Posterior cingulate gyrus (tissue), 11 donors: ENCODE measurements at places on chromosomes 4 and X.

DNA sequence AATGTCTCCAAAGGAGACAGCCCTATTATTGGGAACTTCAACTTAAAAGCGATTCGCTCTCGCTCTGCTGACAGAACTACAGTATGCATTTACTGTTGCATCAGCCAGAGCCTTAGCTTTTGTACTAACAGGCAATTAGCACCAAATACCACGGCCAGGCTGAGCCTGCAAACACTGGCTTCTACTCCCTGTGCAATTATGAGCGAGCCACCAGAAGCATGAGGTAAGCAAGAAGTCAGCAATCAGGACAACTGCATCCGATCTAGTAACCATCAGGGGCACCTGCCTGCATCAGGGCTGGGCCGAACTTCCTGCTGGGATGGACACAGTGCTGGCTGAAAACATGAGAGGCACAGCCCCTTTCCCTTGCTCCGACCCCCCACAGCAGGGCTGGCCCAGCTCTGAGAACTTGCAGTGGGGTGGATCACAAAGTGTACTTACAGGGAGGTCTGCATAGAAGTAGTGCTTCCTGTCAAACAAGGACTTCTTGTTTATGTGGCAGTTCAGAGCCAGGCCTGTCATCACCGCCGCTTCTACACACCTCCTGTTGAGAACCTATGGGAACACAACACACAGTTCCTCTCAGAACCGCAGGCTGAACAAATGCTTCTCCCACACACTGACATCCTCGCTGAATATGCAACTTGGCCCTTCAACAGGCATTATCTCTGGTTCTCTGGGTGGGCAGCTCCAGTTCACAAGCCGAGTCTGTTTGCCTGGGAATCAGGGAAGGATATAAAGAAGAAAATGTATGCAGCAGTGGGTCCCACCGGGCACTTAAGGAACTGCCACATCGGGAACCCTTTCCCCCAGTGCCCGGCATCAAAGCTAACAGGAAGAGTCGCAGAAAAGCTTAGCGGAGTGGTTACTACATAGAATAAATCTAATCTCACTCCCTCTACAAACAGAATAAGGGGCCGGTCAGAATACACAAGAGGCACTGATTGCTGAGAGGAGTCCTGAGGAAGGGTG is 41.5 kb downstream of the GATB start:
- DNase-seq: no peak

DNA sequence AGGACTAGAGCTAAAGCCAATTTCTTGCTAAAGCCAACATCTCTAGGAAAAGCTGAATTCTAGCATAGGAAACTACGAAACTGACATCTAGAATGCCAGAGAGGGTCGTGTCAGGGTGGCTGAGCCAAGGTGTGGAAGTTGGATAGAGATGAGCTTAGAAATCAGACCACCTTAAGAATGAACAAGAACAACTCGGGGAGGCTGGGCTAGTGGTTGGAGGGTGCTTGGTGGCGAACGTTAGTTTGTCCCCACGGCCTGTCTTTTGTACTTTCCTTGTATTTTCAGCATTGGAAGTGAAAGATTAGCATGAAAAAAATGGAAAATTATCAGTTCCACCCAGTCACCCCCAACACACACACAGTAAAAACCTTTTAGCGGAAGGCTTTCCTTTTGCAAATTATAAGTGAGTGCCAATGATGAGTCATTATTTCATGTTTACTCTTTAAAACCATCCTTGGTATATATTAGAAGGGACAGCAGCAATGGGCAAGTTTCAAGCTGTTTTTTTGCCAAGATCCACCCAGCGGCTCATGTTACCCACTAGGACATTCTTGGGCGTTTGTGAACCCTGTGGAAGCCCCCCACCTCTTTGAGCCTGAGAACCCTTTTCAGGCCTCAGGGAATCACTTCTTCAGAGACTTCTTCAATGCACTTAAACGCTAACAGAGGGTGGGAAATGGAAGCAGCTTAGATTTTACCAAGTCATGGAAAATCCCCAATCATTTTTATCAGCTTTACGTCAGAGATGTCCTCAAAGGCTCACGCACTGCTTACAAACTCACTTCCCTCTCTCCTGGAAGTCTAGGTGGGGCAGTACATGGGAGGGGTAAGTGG is 4.9 kb upstream of the PPEF1 start:
- no peak for DNase-seq

- DNase-seq: no peak
These were observed 63.2 kb downstream of the NPY1R start for GRCh38 chr4:163269166-163269565.

GRCh38 chr4:176883681-176884418 is 91.1 kb upstream of the VEGFC start:
- no peak for DNase-seq

GRCh38 chr4:113607998-113608397 is 153.5 kb downstream of the CAMK2D start:
- DNase-seq: no peak

- no peak for DNase-seq
These were observed 4.8 kb upstream of the CXCL13 start for GRCh38 chr4:77600521-77601451.
